ENCODE measurements at places on chromosomes 7 and 10.
A peak's percentile ranks its signal among the peaks of the same experiment; 100 is the strongest.

- H3K4me1 ChIP-seq, result peaks cover 45% of the 10 kb centered on the region
- DNase-seq, result no peak
- H3K4me3 ChIP-seq, result no peak overlapping the region
- no peak overlapping the region for H3K27ac ChIP-seq
- H3K36me3 ChIP-seq, result no peaks in the 10 kb centered on the region
Observed at GRCh38 chr7:92633211-92633906, 43.2 kb upstream of the FAM133B start.

- H3K27ac ChIP-seq, result peak overlapping the region; percentile 44
- H3K36me3 ChIP-seq, result no peaks in the 10 kb centered on the region
- no peak for DNase-seq
Observed at GRCh38 chr7:112572669-112573301, 92.0 kb downstream of the LSMEM1 start.

- DNase-seq, result no peak
- H3K27me3 ChIP-seq, result no peaks in the 10 kb centered on the region
- peaks cover 14% of the 10 kb centered on the region for H3K4me1 ChIP-seq
- peaks cover under 1% of the 10 kb centered on the region for H3K36me3 ChIP-seq
Observed at GRCh38 chr10:27153845-27154193, 365 bp downstream of the YME1L1 start.

- no peak overlapping the region for H3K4me3 ChIP-seq
- no peaks in the 10 kb centered on the region for H3K27me3 ChIP-seq
- peaks cover 100% of the 10 kb centered on the region for H3K36me3 ChIP-seq
- DNase-seq, result no peak
- H3K27ac ChIP-seq, result no peak overlapping the region
Observed at GRCh38 chr10:815338-816090, 116.0 kb downstream of the LARP4B start.

- peak overlapping the region; percentile 77 for H3K27ac ChIP-seq
- H3K4me1 ChIP-seq, result peaks cover 11% of the 10 kb centered on the region
- H3K27me3 ChIP-seq, result no peaks in the 10 kb centered on the region
- H3K36me3 ChIP-seq, result no peaks in the 10 kb centered on the region
- no peak overlapping the region for H3K4me3 ChIP-seq
- DNase-seq, result peak; percentile 30
Observed at GRCh38 chr7:75842836-75843446, 29.3 kb upstream of the CCL24 start.

DNA sequence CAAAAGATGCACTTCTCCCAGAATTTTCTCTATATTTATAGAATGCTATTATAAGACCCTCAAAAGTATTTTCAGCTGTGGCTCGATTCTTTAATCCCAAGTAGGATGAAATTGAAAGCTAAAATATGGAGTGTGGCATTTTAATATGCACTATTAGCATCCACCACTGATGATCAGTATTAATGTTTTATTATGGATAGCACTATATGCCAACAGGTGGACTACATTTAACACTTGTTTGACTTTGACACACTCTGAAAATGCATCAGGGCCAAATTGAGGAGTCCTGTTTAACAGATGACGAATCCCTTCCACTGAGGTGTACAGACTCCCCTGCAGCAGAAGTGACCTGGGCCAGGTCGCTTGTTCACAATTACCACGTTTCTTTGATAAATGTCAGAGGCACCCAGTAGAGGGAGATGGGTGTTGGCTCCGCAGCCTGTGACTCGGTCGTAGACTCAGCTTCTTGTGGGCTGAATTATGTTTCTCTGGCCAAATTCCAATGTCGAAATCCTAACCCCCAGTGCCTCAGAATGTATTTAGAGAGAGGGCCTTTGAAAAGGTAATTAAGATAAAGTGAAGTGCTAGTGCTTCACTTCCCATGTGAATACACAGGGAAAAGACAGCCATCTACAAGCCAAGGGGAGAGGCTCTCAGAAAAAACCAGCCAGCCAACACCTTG lies 48.1 kb downstream of the WIPF3 start:
- no peak overlapping the region for H3K4me3 ChIP-seq
- H3K4me1 ChIP-seq, result peaks cover 21% of the 10 kb centered on the region
- peak; percentile 55 for DNase-seq
- no peak overlapping the region for H3K27ac ChIP-seq
- no peaks in the 10 kb centered on the region for H3K36me3 ChIP-seq

DNA sequence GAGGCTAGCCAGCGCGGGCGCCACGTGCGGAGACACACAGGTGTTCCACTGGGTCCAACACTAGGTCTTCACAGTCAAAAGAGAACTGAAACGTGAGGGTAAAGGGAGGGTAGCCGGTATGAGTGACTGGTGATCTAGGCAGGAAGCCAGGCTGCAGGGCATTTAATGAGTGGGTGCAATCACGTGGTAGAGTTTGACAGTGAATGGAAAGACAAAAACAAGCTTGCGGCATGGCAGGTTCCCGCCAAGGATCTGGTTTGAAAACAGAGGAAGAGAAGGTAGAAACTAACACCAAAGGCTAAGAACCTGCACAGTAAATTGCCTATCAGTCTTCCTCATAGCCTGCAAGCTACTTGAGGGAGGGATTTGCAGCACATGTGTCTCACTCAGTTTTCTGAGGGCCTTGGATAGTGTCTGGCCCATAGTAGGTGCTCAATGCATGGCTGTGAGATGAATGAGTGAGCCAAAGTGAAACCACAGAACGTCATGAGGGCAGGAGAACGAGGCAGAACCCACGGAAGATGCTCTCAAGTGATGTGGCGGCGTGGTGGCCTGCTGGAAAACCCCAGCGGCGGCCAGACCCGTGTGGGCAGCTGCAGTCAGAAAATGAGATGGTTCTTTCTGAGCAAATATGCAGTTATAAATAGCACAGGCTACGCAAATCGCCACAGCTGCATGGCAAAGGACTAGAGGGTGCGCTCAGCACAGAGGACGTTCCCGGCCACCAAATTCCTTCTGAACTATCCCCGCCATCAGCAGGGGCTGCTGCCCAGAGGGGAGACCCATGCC lies 183.6 kb upstream of the NFE2L3 start:
- H3K36me3 ChIP-seq, result no peaks in the 10 kb centered on the region
- H3K27ac ChIP-seq, result no peak overlapping the region
- peaks cover 21% of the 10 kb centered on the region for H3K4me1 ChIP-seq

DNA sequence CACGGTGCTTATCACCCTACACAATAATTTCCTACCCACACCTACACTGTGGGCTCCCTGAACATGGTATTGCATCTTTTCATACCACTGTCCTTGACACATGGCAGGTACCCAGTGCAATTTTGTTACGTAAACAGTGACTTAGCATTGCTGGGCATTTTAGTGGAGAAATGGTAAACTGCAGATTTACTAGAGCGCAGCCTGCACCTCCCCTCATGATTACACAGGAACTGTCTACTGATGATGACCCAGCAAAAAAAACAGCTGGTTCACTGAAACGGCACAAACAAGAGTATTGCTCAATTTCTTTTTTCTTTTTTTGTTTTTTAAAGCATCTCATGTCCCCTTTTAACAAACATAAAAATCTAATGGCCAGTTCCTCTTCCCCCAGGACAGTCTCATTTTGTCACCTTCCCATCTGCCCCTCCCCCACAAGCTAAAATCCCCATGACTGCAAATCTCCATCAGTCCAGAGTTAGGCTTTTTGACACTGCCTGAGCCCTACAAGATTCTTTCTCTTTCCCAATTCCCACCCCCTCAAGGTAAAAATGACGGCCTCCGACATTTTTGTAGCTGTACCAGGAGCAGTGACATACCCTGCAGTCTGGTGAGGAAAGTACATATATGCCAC lies 2.8 kb downstream of the ZNF746 start:
- H3K27me3 ChIP-seq, result no peaks in the 10 kb centered on the region
- peak overlapping the region; percentile 33 for H3K27ac ChIP-seq
- peaks cover 31% of the 10 kb centered on the region for H3K4me1 ChIP-seq
- peak overlapping the region; percentile 8 for H3K4me3 ChIP-seq
- peak; percentile 16 for DNase-seq

- no peaks in the 10 kb centered on the region for H3K4me1 ChIP-seq
- H3K27ac ChIP-seq, result no peak overlapping the region
- no peaks in the 10 kb centered on the region for H3K27me3 ChIP-seq
- DNase-seq, result no peak
- no peak overlapping the region for H3K4me3 ChIP-seq
Observed at GRCh38 chr7:124655990-124656389, 109.6 kb downstream of the GPR37 start.

- no peak overlapping the region for H3K27ac ChIP-seq
- H3K27me3 ChIP-seq, result no peaks in the 10 kb centered on the region
Observed at GRCh38 chr10:97880109-97880508, 30.5 kb downstream of the GOLGA7B start.

- H3K27me3 ChIP-seq, result peaks cover 68% of the 10 kb centered on the region
- H3K36me3 ChIP-seq, result no peaks in the 10 kb centered on the region
- no peak overlapping the region for H3K4me3 ChIP-seq
- no peak for DNase-seq
- peaks cover 17% of the 10 kb centered on the region for H3K4me1 ChIP-seq
Observed at GRCh38 chr7:1246160-1246870, 13.6 kb downstream of the UNCX start.

DNA sequence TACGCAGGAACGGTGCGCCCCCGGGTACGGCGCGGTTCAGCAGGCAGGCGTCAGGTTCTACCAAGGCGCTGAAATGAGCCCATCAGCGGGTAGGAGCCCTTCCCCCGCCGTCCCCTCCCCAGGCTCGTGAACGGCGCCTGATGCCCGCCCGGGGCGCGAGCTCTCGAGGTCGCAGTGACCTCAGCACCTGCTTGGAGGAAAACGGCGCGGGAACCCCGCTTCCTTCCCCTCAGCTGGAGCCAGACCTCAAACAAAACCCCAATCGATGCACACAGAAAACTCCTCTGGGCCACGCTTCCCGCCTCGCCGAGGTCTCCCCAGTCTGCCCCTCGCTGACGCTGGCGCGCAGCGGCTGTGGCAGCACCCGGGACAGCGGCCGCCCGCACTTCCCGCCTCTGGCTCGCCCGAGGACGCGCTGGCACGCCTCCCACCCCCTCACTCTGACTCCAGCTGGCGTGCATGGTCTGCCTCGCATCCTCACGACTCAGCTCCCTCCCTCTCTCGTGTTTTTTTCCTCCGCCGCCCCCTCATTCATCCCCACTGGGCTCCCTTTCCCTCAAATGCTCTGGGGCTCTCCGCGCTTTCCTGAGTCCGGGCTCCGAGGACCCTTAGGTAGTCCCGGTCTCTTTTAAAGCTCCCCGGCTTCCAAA lies 514 bp upstream of the GAD2 start:
- no peak overlapping the region for H3K27ac ChIP-seq
- no peaks in the 10 kb centered on the region for H3K36me3 ChIP-seq
- H3K27me3 ChIP-seq, result peaks cover 98% of the 10 kb centered on the region
- peaks cover 22% of the 10 kb centered on the region for H3K4me1 ChIP-seq
- no peak overlapping the region for H3K4me3 ChIP-seq
- no peak for DNase-seq

DNA sequence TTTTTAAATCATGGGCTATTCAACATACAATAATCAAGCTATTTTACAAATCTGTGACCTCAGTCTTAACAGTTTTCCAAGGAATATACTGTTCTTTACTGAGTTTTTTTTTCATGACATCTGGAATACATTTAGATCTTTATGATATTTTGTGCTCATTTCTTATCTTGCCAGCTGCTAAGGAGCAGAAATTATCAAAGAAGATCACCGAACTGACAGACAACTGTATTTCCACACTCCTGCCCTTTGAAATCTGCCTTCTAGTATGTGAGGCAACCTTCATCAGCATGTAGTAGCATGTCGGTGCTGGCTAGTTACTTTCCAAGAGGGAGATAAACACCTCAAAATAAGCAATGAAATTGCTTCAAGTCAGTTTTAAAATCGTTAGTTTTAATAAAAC lies 66.4 kb downstream of the NHLRC2 start:
- no peak for DNase-seq
- no peak overlapping the region for H3K4me3 ChIP-seq
- H3K27ac ChIP-seq, result no peak overlapping the region
- H3K36me3 ChIP-seq, result no peaks in the 10 kb centered on the region

GRCh38 chr7:15068324-15068723 lies 165.8 kb upstream of the DGKB start:
- H3K27me3 ChIP-seq, result no peaks in the 10 kb centered on the region
- H3K4me1 ChIP-seq, result no peaks in the 10 kb centered on the region
- no peak overlapping the region for H3K4me3 ChIP-seq
- no peak for DNase-seq

DNA sequence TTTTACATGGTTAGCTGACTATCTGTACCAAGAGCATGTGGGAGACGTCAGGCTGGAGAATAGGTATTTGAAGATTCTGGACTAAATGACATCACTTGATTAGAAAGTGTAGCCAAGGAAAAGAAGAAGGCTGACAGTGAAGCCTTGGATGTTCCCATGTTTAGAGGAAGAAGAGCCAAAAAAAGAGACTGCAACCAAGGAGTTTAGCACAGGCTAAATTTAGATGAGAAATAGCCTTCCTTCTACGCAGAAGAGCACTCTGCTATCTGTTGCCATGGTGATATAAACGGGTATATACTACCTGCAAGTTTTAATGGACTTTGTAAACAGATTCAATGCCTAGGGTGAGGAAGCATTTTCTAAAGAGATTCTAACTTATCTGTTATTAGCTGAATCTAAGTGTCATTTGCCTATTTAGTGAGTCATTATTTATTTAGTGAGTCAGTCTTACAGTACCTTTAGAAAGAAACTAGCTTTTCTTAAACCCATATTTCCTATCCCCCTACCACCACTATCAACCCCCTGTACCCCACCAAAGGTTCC lies 69.8 kb downstream of the CDK6 start:
- DNase-seq, result peak; percentile 75
- no peaks in the 10 kb centered on the region for H3K27me3 ChIP-seq
- peaks cover 44% of the 10 kb centered on the region for H3K4me1 ChIP-seq
- no peaks in the 10 kb centered on the region for H3K36me3 ChIP-seq
- no peak overlapping the region for H3K27ac ChIP-seq
- no peak overlapping the region for H3K4me3 ChIP-seq

DNA sequence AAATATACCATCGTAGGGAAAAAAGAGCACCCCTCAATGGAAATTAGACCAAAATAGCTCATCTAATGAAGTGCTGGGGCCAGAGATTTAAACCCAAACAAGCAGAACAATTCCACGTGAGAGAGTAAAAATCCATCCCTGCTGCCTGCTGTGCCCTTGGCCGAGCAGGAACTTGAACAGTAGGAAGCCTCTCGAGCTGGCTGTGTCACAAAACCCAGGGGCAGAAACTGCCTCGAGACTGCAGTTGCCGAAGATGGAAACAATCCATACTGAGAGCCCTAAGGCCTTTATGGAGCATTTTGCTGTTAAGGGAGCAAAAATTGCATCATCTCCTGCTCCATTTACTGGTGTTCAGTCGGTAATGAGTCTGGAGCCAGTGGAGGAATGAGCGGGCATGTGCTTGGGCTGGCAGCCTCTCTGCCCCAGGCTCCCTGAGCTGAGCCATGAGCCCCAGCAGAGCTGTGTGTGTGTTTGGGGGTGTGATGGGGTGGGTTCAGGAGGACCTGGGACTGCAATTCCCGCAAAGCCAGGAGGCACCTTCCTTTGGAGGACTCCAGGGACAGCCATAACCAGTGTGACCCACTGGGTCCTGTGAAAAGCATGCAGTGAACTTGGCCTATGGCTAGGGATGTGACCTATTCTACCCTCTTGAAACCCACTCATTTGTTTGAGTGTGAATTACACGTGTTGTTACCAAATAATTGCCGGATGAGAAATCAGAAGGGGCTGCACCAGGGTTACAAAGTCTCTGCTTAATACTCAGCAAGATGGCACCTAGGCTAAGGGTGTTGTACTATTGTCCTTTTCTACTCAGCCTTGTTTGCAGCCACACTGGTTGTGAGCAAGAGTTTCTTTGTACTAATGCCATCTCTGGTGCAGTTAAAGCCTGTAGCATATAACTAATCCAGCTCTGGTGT lies 58.3 kb downstream of the CDHR3 start:
- H3K4me1 ChIP-seq, result no peaks in the 10 kb centered on the region
- no peak for DNase-seq
- H3K27me3 ChIP-seq, result no peaks in the 10 kb centered on the region
- H3K27ac ChIP-seq, result no peak overlapping the region
- no peaks in the 10 kb centered on the region for H3K36me3 ChIP-seq

GRCh38 chr10:104452977-104453376 lies 99.3 kb downstream of the CFAP58 start:
- no peaks in the 10 kb centered on the region for H3K27me3 ChIP-seq
- no peak overlapping the region for H3K4me3 ChIP-seq
- H3K36me3 ChIP-seq, result no peaks in the 10 kb centered on the region
- H3K27ac ChIP-seq, result no peak overlapping the region
- no peak for DNase-seq

Data from stomach (tissue), 19 donors.